Right forelimb (tissue), 1 donor: ENCODE measurements at places on chromosomes 3 and 15.

DNA sequence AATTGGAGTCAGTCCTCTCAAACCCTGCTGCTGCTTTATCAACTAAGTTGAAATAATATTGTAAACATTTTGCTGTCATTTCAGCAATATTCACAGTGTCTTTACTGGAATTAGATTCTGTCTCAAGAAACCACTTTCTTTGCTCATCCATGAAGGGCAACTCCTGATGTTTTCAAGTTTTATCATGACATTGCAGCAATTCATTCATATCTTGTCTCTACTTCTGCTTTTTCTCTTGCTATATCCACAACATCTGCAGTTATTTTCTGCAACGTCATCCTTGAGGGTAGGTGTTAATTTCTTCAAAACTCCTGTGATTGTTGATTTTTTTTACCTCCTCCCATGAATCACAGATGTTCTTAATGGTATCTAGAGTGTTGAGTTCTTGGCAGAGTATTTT, 181.6 kb downstream of the EPHA6 start:
- no peak for DNase-seq

GRCh38 chr15:95580121-95580520, 750.4 kb upstream of the NR2F2 start:
- DNase-seq, result no peak

GRCh38 chr3:101518421-101518871, 5.4 kb upstream of the SENP7 start:
- DNase-seq, result no peak

DNA sequence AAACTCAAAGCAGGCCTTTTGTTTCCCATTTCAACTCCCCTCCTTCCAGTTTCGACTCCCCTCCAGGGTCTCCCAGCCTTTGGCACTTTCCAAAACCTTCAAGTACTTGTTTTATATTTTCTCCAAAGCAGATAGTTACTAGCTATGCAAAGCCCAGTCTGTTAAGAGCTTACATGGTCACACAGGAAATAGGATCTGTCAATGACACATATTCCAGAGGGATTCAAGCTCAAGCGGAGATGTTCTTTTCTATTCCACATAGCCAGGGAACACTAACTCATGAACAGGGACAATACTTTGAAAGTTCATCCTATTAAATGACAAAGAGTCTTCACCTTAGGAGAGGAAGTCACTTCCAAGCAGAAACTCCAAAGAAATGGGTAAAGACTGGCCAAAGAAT, 18.6 kb downstream of the SUCLG2 start:
- no peak for DNase-seq
